ENCODE measurements at places on chromosomes 7 and 10.

DNA sequence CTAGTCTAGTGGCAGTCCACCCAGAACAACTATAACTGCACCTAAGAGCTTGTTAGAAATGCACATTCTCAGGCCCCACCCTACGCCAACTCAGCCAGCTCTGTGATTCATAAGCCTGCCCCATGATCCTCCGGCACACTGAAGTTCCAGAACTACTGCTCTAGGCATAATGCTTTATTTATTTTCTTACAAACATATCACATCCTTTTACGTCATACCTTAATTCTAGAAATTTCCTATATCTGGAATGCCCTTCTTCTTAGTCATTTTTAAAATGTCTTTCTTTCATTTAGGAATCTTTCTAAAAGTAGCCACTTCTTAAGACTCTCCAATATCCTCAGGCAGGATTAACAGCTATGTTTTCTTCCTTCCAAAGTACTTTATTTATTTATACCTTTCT is 480.1 kb downstream of the INHBA start:
- no peak for DNase-seq

DNA sequence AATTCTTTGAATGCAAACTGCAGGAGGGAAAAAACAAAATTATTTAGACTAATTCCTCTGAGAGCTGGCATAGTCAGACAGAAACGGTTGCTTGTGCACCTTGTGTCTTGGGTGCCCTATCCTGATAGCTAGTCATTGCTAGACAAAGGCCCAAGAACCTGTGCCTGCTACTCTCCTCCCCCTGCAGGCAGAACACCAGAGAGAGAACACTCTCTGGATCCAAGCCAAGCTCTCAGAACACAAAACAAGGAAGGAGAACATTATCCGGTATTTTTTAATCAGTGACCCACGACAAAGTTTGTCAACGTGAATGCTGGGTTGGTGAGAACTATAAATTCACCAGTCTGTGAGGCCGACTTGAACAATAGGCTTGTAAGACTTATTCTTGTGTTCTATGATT is 18.8 kb upstream of the PPP1R9A start:
- no peak for DNase-seq

GRCh38 chr10:129774736-129775401 is 189.2 kb downstream of the EBF3 start:
- DNase-seq = no peak

- DNase-seq = no peak
Observed at GRCh38 chr10:126131341-126131740, 235.0 kb downstream of the FANK1 start.

GRCh38 chr10:2949221-2949947 is 118.0 kb upstream of the PFKP start:
- DNase-seq = no peak

GRCh38 chr10:565146-565545 is 124.3 kb downstream of the DIP2C start:
- no peak for DNase-seq

DNA sequence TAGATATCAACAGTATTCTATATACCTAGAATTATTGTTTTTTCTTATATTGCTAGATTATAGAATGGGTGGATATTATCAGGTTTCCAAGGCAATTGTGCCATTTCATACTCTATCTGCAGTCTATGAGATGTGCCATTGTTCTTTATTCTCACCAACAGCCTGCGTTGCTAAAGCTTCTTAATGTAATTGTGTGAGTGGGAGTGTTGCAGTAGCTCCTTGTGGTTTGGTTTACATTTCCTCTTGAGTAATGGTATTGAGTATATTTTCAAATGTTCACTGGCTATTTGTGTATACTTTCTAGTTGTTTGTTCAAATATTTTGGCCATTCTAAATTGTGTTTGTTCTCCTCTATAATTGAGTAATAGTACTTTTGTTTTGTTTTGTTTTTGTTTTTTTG is 199.2 kb downstream of the TFEC start:
- no peak for DNase-seq

DNA sequence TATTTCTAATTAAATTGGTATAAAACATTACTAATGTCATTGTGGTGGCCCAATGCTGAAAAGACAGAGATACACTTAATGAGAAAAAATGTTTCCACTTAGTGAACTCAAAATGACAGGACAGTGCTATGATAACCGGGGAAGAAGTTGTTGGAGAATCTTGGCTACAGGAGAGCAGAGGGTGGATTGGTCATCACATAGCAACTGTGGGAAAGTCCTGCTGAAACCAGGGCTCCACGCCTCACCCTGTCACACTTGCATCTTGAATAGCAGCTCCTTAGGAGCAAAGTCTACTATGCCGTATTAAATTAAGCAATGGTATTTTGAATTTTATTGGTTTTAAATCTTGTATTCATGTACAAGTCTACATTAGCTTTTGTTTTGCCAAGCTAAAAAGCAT is 225.5 kb downstream of the KLF6 start:
- DNase-seq = no peak

GRCh38 chr7:111663771-111664170 is 101.5 kb upstream of the IMMP2L start:
- no peak for DNase-seq

- peak; percentile 56 for DNase-seq
Observed at GRCh38 chr7:50307368-50308032, 3.0 kb downstream of the IKZF1 start.

DNA sequence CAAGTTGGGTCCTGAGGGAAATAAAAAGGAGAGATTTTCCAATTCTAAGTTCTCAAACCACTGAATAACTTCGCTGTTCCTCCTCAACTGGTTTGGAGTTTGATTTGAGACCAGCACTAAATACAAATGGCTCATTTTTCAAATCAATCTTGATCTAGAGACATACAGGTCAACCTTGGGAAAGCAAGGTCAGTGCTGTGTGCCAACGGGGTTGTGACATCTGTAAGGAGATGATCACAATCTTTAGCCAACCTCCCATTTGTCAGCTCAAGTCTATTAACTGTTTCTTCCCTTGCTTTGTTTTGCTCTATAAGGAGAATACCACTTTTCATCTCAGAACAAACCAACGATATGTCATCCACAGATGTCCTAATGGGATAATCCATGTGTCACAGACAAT is 131.1 kb downstream of the TAX1BP1 start:
- no peak for DNase-seq

GRCh38 chr10:91194497-91195179 is 25.8 kb upstream of the PCGF5 start:
- DNase-seq = no peak

DNA sequence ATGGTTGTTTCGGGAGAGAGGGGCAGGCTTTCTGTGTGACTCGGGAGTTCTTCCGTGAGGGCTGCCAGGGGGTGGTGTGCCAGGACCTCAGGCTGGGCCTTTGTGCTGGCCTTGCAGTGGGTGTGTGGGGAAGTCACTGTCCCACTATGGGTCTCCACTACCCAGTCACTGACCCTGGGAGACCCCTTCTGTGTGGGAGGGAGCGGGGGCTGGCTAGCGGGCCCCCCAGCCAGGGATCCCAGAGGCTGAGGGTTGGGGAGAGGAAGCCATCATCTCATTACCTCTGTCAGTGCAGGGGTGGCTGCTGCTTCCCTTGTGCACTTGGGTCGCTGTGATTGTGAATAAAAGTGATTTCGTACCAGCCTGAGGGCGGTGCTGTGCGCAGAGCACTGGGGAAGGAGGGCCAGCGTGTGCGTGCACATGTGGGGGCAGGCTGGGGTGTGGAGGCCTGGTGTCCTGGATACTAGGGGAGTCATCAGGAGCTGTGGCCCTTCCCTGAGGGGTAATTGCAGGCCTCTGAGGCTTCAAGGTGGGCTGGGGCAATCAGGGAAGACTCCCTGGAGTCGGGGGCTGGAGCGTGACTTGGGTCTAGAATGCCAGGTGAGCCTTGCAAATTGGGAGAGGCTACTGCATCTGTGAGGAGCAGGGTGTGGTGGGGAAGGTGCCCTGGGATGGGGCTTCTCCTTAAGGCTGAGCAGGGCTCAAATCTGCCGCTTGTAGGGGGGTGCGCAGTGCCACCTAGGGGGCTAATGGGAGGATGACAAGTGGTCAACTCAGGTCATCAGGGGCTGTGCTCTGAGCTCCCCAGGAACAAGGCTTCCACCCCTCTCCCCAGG is 98.9 kb downstream of the NEURL1 start:
- DNase-seq = no peak

- no peak for DNase-seq
Observed at GRCh38 chr10:14276210-14276609, 54.5 kb downstream of the FRMD4A start.

DNA sequence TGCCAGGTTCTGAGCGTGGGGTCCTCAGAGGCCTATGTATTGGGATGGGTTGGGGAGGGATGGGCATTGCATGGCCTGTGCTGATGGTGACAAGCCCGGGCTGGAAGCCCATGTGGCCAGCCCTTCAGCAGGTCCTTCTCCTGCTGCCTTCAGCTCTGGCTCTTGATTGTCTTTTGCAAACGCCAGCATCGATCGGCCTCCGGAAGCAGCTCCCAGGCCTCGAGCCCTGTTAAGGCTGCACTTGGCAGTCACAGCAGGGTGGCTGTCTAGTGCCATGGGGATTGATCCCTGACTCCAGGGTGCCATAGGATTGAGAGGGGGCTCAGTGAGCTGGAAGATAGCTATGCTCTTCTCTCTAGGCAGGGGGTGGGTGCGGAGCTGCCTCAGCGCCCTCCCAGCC is 51.4 kb downstream of the CDH23 start:
- DNase-seq = no peak

DNA sequence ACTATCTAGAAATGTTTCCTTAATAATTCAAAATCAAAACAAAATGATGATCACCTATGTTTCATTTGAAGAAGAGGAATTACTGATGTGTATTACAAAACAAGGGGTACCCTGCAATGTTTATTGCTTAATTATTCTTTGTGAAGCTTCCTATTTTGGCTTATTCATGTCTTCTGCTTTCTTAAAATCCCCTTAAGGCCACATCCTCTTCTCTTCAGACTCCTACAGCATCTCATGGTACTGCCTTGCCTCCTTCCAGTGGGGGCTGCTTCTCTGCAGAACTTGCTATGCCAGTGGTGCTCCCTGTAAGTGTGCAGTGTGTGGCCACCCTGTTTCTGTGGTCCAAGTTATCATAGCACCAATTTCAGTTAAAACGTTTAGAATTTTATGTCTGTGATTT is 35.0 kb downstream of the CCDC146 start:
- no peak for DNase-seq

DNA sequence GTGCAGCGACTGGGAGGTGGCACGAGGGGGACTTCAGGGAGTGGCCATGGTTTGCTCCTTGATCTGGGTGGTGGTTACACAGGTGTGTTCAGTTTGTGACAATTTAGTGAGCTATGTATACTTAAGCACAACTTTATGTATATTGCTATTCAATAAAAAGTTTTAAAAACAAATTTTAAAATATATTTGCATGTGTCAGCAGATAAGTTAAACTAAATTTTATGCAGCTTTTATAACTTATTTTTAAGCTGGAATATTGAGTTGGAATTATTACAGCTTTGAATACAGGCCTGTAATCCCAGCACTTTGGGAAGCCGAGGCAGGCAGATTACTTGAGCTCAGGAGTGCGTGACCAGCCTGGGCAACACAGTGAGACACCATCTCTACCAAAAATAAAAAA is 5.4 kb downstream of the BAIAP2L1 start:
- DNase-seq = no peak

- no peak for DNase-seq
Observed at GRCh38 chr10:89531359-89531758, 4.0 kb downstream of the SLC16A12 start.

DNA sequence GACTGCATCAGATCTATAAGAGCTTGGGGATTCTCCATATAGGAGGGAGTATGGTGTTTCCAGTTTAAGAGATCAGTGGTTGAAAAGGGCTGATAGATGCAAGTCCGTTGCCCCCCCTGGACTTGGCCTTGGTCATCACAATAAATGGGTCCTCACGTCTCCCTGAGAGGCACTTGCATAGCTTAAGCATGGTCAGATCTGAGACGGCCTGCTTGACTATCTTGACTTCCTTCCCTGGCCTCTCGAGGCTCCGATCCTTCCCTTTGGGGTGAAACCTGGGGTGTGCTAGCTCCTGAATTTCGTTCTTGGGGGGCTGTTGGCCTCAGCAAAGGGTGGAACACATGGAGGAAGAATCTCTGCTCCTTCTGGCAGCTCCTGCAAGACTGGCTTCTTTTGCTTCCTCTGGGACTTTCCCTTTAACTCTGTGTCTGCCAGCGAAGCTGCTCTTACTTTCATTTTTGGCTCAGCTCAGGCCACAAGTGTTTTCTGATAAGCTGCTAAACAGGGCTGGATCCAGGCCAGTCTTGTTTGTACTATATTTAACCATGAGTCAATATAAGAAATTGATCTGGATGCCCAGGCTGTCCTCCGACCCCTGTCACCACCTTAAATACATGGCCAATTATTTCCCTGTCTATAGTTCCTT is 11.2 kb upstream of the ZNF485 start:
- DNase-seq = no peak

GRCh38 chr10:22427101-22427500 is 81.8 kb downstream of the SPAG6 start:
- no peak for DNase-seq

- DNase-seq = no peak
Observed at GRCh38 chr10:124568848-124569622, 107.4 kb downstream of the LHPP start.

DNA sequence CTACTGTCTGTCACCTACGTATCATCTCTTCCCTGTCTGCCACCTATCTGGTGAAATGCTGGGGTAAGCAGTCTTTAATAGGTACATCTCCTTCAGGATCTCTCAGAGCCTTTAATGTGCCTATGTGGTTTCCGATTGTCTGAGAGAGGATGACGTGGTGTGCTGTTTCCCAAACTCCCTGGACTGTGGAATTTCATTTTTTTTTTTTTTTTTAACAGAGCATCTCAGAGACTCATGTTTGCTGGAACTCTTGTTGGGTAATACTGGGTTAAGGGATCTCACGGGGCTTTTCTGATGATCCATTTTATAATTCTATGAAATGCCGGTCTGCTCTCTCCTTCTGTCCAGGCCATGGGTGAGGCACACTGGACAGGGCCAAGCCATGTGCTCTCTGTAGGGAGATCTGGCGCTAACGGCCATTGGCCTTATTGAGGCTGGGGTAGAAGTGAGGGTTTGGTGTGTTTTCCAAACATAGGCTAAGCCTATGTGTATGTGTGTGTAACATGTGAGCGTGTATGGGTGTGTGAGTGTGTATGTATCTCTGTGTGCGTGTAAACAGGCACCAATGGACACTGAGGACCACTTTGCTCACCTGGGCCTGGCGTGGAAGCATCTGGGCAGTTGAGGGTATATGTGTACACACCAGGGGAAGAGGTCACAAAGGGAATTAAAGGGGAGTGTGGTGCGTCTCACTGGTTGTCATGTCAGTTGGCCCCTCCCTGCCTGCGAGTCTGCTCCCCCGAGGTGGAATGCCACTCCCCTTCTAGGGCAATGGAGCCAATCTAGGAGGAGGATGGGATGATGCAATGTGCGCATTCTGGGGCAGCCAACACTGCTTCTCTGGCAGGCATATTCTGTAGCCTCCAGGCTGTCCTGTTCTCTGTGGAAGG is 7.8 kb downstream of the ADRA2A start:
- no peak for DNase-seq

- DNase-seq = no peak
Observed at GRCh38 chr10:77079592-77080300, 557.9 kb downstream of the KCNMA1 start.

GRCh38 chr10:127997937-127998336 is 91.0 kb downstream of the PTPRE start:
- DNase-seq = no peak

DNA sequence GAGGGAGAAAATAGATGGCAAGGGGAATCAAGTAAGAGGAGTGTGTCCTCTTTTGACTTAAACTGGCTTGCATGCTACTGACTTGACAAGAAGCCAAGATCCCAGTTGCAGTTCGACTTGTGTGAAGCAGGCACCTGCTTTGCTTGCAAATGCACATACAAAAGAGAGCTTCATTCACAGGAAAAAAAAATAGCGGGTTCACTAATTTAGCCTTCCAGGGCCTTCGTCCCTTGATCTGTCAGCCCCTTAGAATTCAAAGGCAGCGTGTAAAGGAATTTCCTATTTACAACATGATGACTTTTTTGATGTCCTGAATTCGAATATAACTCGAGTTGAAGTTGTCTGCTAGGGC is 192.1 kb downstream of the CELF2 start:
- no peak for DNase-seq

All from activated effector memory CD4-positive, alpha-beta T cell treated with Interleukin-2 at 50 U/mL for 16 hours (primary cell).